Hepatocyte (in vitro differentiated cells): ENCODE measurements at places on chromosomes 3 and 15. TPM values are rescaled to one million over a fixed set of nuclear protein-coding genes. Genes with fewer than 3 reads are reported as not detected.

The XCR1 gene
- polyA plus RNA-seq = 0.30 and 0.86 TPM in 2 replicates

The DNAJC17 gene
- polyA plus RNA-seq = 53.9 and 59.2 TPM in 2 replicates

The ADAMTS7 gene
- polyA plus RNA-seq = 12.1 and 13.4 TPM in 2 replicates

The EOMES gene
- polyA plus RNA-seq = 0.39 TPM in 1 of 2 replicates, not detected in the other

The TRH gene
- 0.27 TPM in 1 of 2 replicates, not detected in the other for polyA plus RNA-seq

The HGD gene
- 47.7 and 63.6 TPM in 2 replicates for polyA plus RNA-seq

The CLDN18 gene
- polyA plus RNA-seq = 25.7 and 36.4 TPM in 2 replicates

The FETUB gene
- polyA plus RNA-seq = 3.2 and 5.8 TPM in 2 replicates

The BCL2A1 gene
- 8.4 and 11.1 TPM in 2 replicates for polyA plus RNA-seq

The CX3CR1 gene
- polyA plus RNA-seq = 1.3 TPM in 1 of 2 replicates, not detected in the other

The CPNE9 gene
- polyA plus RNA-seq = not detected in 2 replicates

The STARD5 gene
- 10.6 and 13.7 TPM in 2 replicates for polyA plus RNA-seq

The SCAPER gene
- 20.8 and 37.3 TPM in 2 replicates for polyA plus RNA-seq

The FOXL2 gene
- not detected in 2 replicates for polyA plus RNA-seq

The MYEF2 gene
- 10.6 and 11.7 TPM in 2 replicates for polyA plus RNA-seq

The ANKUB1 gene
- polyA plus RNA-seq = not detected in 2 replicates

The RBM6 gene
- 47.2 and 78.5 TPM in 2 replicates for polyA plus RNA-seq

The ERICH6 gene
- 0.61 TPM in 1 of 2 replicates, not detected in the other for polyA plus RNA-seq

The RAB5A gene
- polyA plus RNA-seq = 76.1 and 78.3 TPM in 2 replicates

The ALCAM gene
- polyA plus RNA-seq = 55.9 and 58.0 TPM in 2 replicates

The CHST2 gene
- polyA plus RNA-seq = 12.2 and 12.5 TPM in 2 replicates

The DMXL2 gene
- polyA plus RNA-seq = 7.8 and 10.5 TPM in 2 replicates

The CCR8 gene
- not detected in 2 replicates for polyA plus RNA-seq

The PRSS50 gene
- 1.4 and 1.6 TPM in 2 replicates for polyA plus RNA-seq

The NR1I2 gene
- 2.8 and 5.0 TPM in 2 replicates for polyA plus RNA-seq

The TMEM207 gene
- polyA plus RNA-seq = 1.3 and 1.5 TPM in 2 replicates

The SERPINI2 gene
- polyA plus RNA-seq = not detected in 2 replicates

The STRIT1 gene
- polyA plus RNA-seq = 1.4 TPM in 1 of 2 replicates, not detected in the other

The SH2D7 gene
- polyA plus RNA-seq = 0.22 TPM in 1 of 2 replicates, not detected in the other

The CYP8B1 gene
- polyA plus RNA-seq = 2.2 and 4.5 TPM in 2 replicates

The KPNA1 gene
- polyA plus RNA-seq = 38.9 and 42.5 TPM in 2 replicates

The ECE2 gene
- polyA plus RNA-seq = not detected in 2 replicates

The GOLGA6A gene
- polyA plus RNA-seq = not detected in 2 replicates

The C3orf20 gene
- polyA plus RNA-seq = 0.10 TPM in 1 of 2 replicates, not detected in the other

The CD86 gene
- polyA plus RNA-seq = 0.13 TPM in 1 of 2 replicates, not detected in the other

The THSD4 gene
- polyA plus RNA-seq = 3.3 and 4.3 TPM in 2 replicates

The NRROS gene
- polyA plus RNA-seq = not detected in 2 replicates

The CLRN1 gene
- not detected in 2 replicates for polyA plus RNA-seq

The C15orf62 gene
- 0.77 and 0.97 TPM in 2 replicates for polyA plus RNA-seq

The CLDN16 gene
- 0.39 and 1.2 TPM in 2 replicates for polyA plus RNA-seq

The MOBP gene
- polyA plus RNA-seq = 0.17 TPM in 1 of 2 replicates, not detected in the other

The KNG1 gene
- 32.3 and 57.4 TPM in 2 replicates for polyA plus RNA-seq

The KCNMB2 gene
- polyA plus RNA-seq = not detected in 2 replicates
